ENCODE measurements at places on chromosomes 6 and 20.
A peak's percentile ranks its signal among the peaks of the same experiment; 100 is the strongest.

- no peak for DNase-seq
Measured at GRCh38 chr6:144413418-144413817, 128.3 kb downstream of the UTRN start.

GRCh38 chr6:22751223-22751622 lies 181.9 kb downstream of the HDGFL1 start:
- DNase-seq: no peak

- no peak for DNase-seq
Measured at GRCh38 chr6:52013035-52013434, 74.4 kb downstream of the PKHD1 start.

GRCh38 chr6:170476360-170476759 lies 76.7 kb downstream of the PSMB1 start:
- DNase-seq: no peak

GRCh38 chr6:82396964-82397751 lies 33.5 kb downstream of the TPBG start:
- DNase-seq: peak; percentile 26

DNA sequence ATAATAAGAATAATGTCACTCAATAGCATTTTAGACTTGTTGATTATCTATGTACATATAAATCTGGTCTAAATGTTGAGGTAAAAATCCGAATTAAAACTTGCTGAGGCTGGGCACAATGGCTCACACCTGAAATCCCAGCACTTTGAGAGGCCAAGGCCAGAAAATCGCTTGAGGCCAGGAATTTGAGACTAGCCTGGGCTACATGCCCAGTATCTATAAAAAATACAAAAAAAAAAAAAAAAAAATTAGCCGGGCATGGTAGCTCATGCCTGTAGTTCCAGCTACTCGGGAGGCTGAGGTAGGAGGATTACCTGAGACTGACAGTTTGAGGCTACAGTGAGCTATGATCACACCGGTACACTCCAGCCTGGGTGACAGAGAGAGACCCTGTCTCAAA lies 34.2 kb upstream of the SUPT3H start:
- DNase-seq: no peak

GRCh38 chr20:25030007-25030648 lies 27.8 kb downstream of the ACSS1 start:
- no peak for DNase-seq

- DNase-seq: no peak
Measured at GRCh38 chr20:25532971-25533391, 52.4 kb downstream of the NINL start.

GRCh38 chr6:15763837-15764236 lies 101.0 kb upstream of the DTNBP1 start:
- no peak for DNase-seq

DNA sequence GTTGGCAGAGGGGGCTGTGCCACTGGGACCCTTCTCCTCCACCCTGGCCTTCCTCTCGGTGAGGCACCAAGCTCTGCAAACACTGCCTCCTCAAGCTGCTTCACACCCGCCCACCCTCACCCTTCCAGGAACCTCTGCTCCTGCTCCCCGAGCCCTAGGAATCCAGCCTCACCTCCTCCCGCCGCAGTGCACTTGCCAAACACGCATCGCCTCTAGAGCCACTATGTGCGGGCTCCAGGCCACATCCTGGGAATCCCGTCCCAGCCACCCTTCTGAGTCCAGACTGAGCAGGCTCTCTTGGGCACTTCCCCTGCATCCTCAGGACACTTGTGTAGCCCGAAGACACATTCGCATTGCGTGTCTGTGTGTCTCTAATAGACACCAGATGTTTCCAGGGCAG lies 18.5 kb downstream of the PSMG4 start:
- no peak for DNase-seq

DNA sequence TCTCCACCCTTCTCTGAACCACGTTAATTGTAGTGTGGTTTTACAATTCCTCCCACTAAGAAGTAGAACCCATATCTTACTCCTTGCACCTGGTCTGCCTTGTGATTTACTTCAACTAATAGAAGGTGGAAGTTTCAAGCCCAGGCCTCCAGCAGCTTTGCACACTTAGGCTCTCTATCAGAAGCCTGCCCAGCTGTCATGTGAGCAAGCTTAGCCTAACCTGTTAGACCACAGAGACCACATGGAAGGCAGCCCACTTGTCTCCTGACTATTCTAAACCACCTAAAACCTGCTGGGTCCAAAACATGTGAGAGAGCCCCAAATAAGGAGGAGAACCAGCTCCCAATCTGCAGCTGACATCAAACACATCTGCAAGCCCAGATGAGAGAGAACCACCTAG lies 127.6 kb upstream of the BTBD3 start:
- DNase-seq: no peak

Measured in RPMI8226 (cell line).